ENCODE measurements at places on chromosomes 2 and 18.

DNA sequence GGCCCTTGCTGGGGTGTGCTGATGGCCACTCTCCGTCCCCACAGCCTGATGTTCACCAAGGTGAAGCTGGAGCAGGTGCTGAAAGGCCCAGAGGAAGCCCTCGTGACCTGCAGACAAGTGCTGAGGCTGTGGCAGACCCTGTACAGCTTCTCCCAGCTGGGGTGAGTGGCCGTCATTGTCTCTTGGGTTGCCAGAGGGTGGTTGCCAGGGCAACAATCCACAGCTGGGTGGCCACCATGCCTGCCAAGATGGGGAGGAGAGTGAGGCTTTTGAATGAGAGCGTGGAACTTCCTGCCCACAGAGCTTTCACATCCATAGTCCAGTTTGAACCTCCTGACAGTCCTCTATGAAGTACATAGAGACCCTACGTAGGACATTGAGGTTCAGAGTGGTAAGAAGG, 108.8 kb downstream of the STPG4 start:
- no peak for DNase-seq

GRCh38 chr2:127498386-127498785, 27.9 kb downstream of the IWS1 start:
- DNase-seq, result no peak

DNA sequence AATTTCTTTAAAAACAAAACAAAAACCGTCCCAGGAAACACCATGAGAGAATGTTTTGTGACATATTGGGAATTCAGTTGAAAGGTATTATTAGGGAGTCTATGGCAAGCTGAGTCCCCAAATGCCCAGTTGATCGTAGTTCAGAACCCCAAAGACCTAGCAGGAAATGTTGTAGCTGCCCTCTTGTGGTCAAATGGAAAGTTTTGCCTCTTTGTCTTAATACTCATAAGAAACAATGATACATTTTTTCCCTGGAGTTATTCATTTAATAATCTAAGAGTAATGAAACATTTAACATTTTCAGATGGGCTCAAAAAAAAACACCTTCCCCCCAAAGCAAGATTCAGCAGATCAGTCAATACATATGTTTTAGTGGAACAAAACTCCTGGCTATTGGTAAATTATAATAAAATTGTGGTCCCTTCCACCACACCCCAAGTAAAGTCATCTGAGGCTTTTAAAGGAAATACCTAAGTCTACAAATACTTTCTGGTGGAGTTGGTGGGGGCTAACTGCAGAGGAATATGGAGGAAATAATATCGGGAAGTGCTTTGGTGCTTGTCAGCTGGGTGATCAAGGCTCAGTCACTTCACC, 37.8 kb upstream of the EFEMP1 start:
- peak; percentile 67 for DNase-seq

DNA sequence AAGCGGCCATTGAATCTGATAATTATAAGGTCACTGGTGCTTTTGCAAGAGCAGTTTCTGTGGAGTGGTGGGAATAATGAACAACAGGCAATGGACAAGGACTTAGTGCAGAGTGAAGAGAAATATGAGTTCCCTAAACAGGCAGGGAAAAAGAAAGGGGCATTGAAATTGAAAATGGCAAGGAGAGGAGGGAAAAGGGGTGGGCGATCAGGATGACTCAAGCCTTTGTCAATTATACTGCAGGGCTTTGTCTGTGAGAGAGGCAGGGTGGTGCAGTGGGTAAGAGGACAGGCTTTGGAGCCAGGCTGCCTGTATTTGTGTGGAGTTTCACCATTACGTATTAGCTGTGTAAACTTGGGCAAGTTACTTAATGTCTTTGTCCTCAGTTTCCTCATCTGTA, 29.5 kb upstream of the PAIP2B start:
- DNase-seq, result no peak

DNA sequence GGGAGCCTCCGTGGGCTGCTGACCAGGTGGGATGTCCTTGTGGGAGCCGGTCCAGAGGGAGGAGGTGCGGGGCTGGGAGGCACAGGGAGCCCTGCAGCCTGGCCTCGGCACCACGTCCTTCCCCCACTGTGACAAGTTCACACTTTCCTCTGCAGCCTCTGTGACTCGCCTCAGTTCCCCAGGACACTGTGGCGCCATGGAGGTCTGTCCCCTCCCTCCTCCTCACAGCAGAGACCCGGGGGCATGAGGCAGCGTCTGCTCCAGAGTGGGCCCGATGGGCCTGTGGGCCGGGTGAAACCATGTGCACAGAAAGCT, 27.3 kb upstream of the KCNG2 start:
- DNase-seq, result no peak

- peak; percentile 70 for DNase-seq
Measured at GRCh38 chr2:240604291-240604938, 17.9 kb downstream of the CAPN10 start.

DNA sequence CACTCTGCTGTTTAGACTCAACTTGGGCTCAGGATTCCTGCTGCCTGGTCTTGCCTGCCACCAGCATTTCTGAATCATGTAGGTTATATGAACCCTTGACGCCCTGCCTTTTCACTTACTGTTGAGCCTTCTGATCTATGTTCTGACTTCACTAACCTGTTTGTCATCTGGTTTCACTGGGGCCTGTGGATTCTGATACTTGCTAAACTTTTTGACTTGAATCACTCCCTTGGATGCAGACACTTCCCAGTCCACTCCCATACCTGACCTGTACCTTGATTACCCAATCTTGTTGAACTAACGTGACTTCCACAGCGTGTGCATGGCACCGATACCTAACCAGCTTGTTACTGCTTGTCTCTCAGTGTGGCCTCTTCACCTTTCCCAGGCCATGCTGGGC, 35.6 kb upstream of the SPAG16 start:
- DNase-seq, result no peak

GRCh38 chr18:71939483-71939882, 604.7 kb downstream of the CBLN2 start:
- no peak for DNase-seq

- DNase-seq, result no peak
Measured at GRCh38 chr2:8543060-8543382, 138.8 kb upstream of the ID2 start.

DNA sequence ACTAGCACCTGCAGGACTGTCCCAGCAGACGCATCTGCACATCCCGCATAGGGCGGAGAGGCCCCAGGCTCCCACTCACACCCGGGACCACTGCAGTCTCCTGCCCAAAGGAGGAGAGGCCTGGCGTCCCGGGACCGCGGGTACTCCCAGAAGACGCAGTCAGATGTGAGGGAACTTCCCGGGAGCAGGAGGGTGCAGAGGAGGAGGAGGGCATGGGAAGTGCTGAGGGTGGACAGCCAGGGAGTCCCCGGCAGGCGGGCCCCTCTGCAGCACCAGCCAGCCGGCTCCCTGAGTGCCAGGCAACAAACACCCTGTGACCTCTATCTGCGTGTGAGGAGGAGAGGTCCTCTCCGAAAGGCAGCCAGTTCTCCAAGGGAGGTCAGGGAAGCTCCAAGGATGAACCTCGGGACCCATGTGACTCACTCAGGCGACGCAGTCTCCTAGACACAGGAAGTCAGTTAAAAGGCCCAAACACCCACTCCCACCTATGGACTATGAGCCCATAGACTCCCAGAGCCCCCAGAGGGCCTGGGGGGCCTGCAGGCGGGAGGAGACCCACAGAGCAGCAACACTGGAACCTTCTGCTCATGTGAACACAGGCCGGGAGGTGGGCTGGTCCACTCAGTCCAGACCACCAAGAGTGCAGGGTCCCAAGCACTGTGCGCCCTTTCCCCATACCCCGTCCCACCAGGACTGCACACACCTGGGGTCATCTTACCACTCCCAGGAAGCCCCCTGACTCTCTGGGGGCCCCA, 4.2 kb downstream of the PXDN start:
- DNase-seq, result peak; percentile 9

- DNase-seq, result no peak
Measured at GRCh38 chr2:108926561-108927380, 62.2 kb downstream of the EDAR start.

- DNase-seq, result peak; percentile 42
Measured at GRCh38 chr2:201806442-201807170, at the start of gene CDK15. CDK15 (plus strand) TSS chr2:201806537; CDS start chr2:201806665, 128 bp downstream.

- no peak for DNase-seq
Measured at GRCh38 chr2:42199002-42199401, 29.8 kb downstream of the EML4 start.

DNA sequence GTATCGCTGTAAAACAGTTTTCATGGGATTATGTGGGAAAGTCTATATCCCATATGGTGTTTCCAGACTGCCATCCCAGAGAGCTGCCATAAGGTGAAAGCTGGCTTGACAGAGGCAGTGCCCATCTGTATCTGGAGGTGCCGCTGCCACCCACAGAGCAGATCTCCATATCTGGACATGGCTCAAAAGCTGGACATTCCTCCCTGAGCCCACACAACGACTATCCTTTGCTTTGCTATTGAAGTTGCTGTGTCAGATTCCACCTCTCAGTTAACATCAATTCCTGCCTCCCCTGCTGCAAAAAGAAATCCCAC, 55.2 kb downstream of the RND3 start:
- no peak for DNase-seq

GRCh38 chr2:39705638-39706037, 39.9 kb downstream of the TMEM178A start:
- DNase-seq, result no peak

DNA sequence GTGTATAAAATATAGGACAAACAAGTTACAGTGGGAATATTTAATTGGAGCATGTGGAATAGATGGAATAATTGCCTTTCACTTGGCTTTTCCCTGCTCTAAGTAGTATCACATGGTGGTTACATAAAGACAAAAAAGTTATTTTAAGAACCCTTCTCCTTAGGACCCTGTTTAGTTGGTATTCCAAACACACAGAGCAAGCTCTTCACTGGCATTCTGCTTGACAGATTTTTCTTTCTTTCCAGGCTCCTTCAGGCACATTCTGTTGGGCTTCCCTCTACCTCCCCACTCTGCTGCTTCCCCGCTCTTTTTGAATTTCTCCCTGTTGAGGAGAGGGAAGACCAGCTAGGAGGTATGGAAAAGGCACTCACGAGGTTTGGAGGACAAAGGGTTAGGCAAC, 29.0 kb upstream of the DARS1 start:
- DNase-seq, result no peak

- peak; percentile 83 for DNase-seq
Measured at GRCh38 chr2:203909261-203909967, 27.1 kb upstream of the ICOS start.

DNA sequence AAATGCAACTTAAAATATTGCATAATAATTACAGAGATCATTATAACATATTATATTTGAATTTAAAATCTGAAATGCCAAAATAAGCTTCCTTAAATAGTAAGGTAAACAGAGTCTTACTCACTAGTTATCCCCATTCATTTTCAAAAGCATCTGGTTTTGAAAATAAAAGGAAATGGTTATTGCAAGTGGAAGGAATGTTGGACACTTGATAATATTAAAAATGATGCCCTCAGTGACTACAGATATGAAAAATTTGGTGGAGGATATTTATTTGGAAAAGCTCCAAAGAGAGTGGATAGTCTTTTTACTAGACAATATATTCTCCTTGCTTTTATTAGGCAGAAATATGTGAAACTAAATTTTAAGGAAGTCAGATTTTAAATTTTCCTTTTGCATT, 39.7 kb downstream of the CDH19 start:
- no peak for DNase-seq

- peak; percentile 33 for DNase-seq
Measured at GRCh38 chr2:60260639-60261296, 292.7 kb downstream of the BCL11A start.

- no peak for DNase-seq
Measured at GRCh38 chr2:59567151-59567550, 986.3 kb downstream of the BCL11A start.

DNA sequence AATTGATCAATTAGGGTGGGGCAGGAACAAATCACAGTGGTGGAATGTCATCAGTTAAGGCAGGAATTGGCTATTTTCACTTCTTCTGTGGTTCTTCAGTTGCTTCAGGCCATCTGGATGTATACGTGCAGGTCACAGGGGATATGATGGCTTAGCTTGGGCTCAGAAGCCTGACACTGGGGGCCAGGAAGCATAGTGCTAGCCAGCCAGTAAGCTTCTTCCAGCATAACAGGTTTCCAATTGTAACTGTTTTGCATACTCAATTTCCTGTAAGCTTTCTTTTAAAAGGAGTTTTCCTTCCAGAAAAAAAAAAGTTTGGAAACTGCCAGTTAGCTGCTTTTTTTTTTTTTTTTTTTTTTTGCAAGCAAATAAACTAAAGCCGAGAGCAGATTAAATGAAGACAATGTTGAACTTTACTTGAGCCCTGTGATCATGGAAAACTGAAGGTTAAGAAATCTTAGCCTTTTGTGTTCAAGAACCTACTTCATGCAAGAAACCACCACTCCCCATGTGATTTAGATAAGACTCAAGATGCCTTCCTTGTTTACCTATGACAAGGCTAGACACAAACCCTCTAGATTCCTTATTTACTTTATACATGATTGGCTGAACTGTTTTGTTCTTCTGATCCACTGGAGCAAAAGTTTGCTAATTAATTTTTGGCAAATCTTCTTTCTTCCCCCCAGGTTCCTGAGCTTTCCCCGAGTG, 126.9 kb upstream of the LINC00305 start:
- DNase-seq, result no peak

GRCh38 chr2:205370726-205371125, 311.6 kb upstream of the NRP2 start:
- no peak for DNase-seq

- DNase-seq, result peak; percentile 49
Measured at GRCh38 chr2:164039270-164039669, 303.5 kb upstream of the FIGN start.

DNA sequence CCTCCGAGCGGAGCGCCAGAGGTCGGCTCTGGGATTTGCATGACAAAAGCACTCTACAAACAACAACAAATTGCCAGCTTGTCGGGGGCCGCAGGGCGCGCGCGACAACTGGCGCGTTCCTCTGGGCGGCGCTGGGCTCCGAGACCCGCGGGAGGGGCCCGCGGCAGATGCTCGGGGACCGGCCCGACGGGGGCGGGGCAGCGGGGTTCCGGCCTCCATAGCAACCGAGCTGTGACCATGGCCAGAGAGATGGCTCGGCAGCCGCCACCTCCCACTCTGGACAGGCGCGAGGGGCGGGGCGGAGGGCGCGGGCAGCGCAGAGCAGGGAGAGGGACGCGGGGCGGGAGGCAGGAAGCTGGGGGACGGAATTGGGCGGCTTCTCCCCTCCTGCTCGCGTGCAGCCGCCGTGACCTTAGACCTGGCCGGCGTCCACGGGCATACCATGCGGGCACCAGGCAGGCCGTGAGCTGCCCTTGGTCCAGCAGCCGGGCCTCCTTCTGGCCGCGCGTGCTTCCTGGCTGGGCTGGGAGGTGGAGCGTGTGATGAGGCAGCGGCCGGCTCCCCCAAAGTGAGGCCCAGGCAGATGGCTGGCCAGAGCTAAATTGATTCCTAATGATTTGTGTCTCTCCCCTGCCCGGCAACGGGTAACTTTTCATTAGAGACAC, 171.5 kb downstream of the CELF4 start:
- DNase-seq, result peak; percentile 86

- no peak for DNase-seq
Measured at GRCh38 chr18:26504831-26505230, 43.5 kb downstream of the KCTD1 start.

DNA sequence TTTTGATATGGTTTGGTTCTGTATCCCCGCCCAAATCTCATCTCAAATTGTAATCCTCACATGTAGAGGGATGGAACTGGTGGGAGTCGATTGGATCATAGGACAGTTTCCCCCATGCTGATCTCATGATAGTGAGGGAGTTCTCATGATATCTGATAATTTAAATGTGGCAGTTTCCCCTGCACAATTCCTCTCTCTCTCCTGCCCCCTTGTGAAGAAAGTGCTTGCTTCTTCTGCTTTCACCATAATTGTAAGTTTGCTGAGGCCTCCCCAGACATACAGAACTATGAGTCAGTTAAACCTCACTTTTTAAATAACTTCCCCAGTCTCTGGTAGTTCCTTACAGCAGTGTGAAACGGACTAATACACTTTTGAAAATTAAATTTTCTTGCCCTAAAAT, 12.3 kb upstream of the KCNJ3 start:
- DNase-seq, result no peak
